Activated CD8-positive, alpha-beta memory T cell treated with anti-CD3 and anti-CD28 coated beads for 24 hours (primary cell): ENCODE measurements at places on chromosomes 4 and X.

DNA sequence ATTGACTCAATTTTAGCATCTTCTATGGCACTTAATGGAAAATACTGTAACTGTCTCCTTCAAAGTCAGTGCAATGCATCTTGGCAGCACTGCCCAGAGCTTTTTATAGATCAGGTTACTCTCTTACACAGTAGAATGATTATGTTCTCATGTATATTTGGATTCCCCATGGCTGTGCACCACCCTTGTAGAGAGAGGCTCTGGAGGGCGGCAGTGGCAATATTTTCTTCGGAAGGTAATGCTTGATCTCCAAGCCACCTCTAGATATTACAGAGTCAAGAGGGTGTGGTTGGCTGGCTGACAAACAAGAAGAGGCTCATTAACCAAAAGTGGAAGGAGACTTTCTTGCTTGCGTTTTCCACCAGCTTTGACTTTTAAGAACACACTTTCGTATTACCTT lies 72.8 kb upstream of the ARSJ start:
- no peak for DNase-seq

DNA sequence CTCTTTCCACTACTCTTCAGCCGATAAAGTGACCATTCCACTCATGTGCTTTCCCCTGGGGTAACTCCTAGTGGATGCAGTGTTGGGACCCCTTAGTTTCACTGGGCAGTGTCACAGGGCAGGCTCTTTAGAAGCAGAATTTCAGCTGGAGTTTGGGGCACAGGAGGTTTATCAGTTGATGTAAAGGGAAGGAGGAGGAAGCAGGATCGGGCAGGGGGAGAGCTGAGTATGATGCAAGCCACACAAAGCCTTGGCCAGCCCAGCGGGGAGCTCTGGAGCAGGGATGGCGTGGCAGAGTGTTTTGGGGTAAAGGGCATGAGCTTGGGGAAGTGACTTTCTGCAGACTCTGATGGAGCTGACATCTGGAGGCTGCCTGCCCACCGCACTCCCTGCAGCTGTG lies 19.3 kb downstream of the WDR13 start:
- no peak for DNase-seq

GRCh38 chrX:38061335-38061734 lies 55.0 kb downstream of the SYTL5 start:
- no peak for DNase-seq

DNA sequence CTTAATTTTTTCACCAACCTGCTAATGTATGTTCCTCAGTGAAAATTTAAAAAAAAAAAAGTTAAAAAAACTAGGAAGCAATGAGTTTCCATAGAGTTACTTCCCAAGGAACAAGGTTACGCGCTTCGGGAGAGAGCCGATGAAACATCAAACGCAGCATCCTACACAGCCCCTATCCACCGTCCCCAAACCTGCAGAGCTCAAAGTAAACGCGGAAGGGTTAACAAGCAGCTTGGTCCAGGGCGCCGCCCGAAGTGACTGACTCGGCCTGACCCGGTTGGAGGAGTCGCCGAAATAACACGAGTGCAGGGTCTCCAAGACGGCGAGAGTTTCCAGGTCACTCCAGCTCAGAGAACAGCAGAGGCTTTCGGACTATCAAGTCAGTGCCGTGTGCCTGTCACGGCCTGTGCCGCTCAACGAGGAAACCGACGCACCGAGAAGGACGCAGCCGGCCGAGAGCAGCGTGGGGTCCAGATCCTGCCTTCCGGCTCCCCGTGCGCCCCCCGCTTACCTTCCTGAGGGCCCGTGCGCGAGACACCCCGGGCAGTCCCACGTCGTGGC lies 512 bp downstream of the NOP14 start:
- no peak for DNase-seq

DNA sequence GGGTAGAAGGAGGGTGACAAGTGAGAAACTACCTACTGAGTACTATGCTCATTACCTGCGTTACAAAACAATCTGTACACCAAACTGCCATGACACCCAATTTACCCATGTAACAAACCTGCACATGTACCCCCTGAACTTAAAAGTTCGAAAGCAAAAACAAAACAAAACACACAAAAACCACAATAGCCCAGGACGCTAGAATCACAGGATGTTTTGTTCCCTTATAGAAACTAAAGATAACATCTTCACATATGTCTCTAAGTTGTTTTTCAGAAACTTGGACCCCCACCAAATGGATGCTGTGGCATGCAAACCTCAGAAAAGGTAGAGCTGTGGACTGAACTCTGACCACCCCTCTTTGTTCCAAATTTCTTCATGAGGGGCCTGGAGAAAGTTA lies 25.2 kb upstream of the PNMA5 start:
- DNase-seq: no peak

- no peak for DNase-seq
Observed at GRCh38 chr4:24321131-24321530, 263.2 kb downstream of the DHX15 start.

GRCh38 chr4:26746802-26747213 lies 113.8 kb upstream of the STIM2 start:
- no peak for DNase-seq

GRCh38 chr4:155624478-155624877 lies 42.2 kb upstream of the GUCY1A1 start:
- no peak for DNase-seq

DNA sequence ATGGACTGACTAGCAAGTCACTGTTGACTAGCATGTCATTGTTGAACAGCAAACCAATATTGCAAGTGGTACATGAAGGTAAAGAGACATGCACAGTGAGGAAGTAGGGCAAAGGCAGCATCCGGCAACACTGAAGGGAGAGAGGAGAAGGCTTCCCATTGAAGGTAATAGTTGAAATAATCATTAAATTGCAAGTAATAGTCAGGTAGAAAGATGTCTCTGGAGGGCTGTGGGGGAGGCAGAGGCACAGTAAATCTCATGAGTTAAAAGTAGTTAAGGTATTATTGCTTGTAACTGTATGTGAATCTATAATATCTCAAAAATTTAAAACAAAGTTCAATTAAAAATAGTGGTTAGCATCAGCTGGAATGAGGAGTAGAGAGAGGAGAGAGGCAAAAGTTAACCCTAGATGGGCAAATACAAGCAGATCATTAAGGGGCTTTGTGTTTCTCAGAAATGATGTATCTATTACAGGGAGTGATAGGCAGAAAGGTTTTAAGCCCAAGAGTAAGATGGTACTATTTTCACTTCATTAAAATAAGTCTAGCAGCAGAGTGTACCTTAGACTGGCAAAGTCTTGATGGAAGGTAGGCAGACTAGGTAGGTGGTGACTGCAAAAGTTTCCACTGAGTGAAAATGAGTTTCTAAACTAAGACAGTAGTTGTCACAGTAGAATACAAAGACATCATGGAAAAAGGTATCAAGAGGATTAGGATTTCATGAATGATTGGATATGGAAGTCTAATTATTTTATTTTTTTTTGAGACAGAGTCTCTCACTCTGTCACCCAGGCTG lies 776.6 kb downstream of the RAB28 start:
- DNase-seq: no peak

DNA sequence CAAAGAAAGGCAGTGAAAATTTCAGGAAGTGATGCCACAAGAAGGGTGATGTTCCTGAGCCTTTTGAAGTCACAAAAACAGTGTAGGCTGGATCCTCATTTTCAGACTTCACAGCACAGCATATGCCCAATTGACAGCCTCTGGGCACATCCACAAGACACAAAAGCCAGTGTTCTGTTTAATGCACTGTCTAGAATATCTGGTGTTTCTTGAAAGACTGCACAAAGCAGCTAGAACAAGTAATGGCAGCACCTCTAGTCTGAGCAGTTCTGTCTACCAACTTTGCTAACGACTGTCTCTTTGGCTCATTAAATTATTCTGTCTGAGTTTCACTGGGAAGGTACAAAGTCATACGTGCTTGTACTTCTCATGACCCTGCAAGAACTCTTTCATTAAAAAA lies 417.1 kb upstream of the GALNT7 start:
- no peak for DNase-seq
